Progenitor cell of endocrine pancreas (in vitro differentiated cells): ENCODE measurements at places on chromosomes 5 and 9.

DNA sequence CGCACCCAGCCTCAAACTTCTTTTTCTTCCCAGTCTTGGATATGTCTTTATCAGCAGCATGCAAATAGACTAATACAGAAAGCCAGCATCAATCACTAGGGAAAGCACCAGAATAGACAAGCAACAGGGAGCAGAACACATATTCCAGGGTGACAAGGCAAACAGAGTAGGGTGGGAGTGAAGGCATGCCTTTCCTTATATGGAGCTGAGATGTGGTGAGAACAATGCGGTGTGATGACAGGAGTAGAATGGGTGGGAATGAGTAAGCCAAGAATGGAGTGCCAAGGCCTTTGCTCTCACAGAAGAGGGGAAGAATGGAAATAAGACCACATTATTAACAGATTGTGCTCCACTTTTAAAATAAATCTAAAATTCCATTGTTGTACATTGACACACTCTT is 115.6 kb downstream of the CETN3 start:
- DNase-seq, result no peak

- no peak for DNase-seq
These were observed 17.8 kb downstream of the SNX24 start for GRCh38 chr5:122863240-122863639.

DNA sequence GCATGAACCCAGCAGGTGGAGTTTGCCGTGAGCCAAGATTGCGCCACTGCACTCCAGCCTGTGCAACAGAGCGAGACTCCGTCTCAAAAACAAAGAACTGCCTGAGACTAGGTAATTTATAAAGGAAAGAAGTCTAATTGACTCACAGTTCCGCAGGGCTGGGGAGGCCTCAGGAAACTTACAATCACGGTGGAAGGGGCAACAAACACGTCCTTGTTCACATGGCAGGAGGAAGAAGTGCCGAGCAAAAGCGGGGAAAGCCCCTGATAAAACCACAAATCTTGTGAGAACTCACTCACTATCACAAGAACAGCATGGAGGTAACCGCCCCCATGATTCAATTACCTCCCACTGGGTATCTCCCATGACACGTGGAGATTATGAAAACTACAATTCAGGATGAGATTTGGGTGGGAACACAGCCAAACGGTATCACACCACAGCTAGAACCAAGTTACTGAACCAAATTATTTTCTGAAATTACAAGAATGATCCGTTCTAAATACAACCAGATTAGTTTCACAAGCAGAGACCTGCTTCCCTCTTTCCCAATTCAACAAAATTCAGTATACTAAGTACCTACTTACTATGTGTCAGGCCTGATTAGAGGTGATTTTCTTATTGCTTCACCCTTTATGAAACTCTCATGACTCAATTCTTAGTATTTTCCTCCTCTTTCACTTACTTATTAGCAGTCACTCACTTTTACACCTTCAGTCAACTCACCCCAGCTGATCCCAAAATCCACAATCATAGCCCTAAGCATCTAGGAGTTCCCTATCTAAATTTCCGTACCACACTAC is 8.4 kb downstream of the UBTD2 start:
- DNase-seq, result no peak

DNA sequence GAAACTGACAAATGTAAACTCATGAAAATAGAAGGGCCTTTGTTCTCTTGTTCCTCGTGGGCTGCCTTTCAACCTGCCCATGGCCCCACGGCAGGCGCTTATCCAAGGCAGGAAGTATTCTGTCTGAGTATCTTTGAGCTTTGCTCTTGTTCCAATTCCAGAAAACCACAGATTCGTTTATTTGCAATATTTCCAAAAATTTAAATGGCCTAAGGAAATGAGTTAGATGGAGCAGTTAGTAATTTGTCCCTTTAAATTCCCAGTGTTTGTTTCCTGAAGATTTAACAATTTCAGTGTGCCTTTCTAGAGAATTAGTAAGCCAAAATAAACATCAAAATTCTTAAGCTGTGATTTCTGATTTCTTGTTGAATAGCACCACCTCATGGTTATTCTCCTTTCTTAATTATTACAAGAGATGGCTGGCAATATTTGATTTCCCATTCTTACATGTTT is 299.4 kb upstream of the RASA1 start:
- DNase-seq, result no peak

DNA sequence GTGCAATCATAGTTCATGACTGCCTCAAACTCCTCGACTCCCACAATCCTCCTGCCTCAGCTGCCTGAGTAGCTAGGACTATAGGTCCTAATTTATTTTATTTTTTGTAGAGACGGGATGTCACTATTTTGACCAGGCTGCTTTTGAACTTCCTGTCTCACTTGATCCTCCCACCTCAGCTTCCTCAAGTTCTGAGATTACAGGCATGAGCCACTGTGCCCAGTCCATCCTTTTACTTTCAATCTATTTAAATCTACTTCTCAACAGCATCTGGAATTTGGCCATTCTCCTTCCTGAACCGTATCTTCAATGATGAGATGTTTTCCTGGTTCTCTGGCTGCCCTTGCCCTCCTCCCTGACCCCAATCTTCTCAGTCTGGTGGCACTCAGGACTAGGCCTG is 12.2 kb upstream of the GRIN1 start:
- DNase-seq, result no peak

GRCh38 chr5:56596155-56596554 is 219.2 kb upstream of the MAP3K1 start:
- DNase-seq, result no peak

GRCh38 chr5:141260458-141261237 is 15.5 kb downstream of the PCDHB15 start:
- DNase-seq, result no peak

- no peak for DNase-seq
These were observed 317.0 kb downstream of the TMEM161B start for GRCh38 chr5:87951661-87952060.

DNA sequence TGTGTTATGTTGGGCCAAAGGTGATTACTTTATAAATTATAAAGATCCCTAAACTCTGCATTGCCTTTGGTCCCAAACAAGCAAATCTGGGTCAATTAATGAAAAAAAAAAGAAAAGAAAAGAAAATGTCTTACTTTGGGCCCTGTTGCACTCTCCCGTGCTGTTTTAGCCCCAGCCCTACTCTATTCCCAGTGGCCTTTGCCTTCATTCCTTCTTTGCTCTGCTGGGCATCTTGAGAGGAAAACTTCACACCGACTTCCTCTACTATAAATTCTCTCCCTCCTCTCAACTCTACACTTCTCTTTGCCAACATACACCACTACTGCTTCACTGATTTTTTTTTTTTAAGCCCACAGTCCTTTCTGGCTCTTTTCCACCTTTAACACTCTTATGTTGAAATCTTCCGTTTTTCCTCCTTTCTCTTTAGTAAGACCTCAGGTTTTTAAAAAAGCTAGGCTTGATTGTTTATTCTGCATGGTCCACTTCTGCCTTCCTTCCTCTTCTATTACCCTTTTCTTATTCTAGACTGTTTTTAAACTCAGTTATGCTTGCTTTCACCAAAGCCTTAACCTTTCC is 4.5 kb upstream of the MSMP start:
- DNase-seq, result no peak

- DNase-seq, result no peak
These were observed 97.8 kb upstream of the HAND1 start for GRCh38 chr5:154575546-154576428.

- DNase-seq, result no peak
These were observed 1236.6 kb downstream of the MAT2B start for GRCh38 chr5:164742025-164742424.

DNA sequence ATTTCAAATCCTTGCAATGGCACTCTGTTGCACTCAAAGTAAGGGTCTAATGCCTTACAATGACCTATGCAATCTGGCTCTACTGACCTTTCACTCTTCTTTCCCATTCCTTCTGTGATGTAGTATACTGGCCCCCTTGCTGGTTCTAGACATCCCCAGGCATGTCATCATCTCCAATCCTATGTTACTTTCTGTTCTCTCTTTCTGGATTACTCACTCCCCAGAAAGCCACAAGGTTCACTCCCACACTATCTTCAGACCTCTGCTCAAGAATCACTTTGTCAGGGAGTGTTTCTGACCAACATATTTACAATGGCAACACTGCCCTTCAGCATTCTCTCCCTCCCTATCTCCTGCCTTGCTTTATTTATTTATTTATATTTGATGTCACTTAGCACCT is 802.2 kb upstream of the WWC1 start:
- no peak for DNase-seq

DNA sequence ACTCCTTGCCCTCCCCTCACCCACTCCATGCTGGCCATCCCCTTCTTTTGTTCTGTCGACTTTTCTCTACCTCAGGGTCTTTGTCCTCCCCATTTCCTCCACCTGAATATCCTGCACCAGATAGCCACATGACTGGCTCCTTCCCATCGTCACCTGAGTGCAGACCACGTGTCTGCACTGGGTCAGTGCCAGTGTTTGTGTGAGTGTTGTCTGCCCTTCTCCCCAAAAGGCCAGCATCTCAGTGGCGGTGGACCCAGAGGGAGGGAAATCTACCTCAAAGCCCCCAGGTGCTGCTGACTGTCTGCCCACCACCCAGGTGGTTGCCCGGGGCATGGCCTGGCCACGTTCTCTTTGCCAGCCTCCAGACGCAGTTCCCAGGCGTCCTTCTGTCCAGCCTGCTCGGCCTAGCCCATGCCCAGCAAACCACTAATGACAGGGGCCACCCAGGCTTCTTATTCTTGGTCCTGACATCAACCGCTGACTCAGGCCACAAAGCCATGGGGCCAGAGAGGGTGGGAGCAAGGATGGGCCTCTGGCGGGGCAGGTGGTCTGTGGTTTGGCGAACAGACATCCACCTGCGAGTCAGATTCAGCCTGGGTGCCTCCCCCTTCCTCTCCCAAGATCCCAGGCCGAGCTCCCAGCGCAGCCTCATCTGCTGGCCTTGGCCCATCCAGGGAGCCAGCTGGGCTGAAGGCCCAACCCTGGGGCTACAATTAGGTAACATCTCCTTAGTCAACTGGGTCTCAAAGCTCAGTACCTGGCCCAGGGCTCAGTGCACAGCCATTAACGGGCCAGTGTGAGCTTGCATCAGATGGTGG is 5.5 kb upstream of the NINJ1 start:
- DNase-seq, result no peak

GRCh38 chr5:54470128-54470527 is 14.6 kb downstream of the HSPB3 start:
- no peak for DNase-seq

DNA sequence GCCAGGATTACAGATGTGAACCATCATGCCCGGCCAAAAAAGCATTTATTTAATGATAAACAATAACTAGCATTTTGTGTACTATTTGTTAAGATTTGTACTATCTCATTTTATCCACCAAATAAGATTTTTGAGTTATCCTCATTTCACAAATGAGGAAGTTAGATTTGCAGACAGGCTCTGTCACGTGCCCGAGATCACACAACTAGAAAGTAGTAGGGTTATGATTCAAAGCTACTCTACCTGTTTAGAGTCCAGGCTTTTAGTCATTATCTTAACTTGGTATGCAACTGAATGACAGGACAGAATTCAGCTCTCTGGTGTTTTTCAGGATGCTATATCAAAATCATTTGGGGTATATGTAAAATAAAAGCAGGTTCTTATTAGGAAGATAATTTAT is 20.5 kb downstream of the RANBP17 start:
- DNase-seq, result no peak

GRCh38 chr5:53478411-53479044 is 1.9 kb upstream of the FST start:
- DNase-seq, result no peak

DNA sequence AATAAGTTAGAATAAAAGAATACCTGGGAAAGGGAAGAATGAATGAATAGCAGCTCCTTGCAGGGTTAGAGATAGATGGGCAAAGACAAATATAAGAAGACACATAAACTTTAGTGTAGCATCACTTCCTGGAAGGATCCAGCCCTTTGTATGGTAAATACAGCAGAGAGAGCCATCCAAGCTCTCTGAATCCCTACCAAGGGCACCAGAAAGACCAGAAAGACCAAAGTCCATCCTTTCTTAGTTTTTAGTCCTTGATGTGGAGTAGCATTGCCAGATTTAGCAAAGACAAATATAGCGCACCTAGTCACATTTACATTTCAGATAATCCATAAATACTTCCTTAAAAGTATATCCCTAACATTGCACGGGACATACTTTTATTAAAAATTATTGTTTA is 56.1 kb upstream of the C9orf72 start:
- DNase-seq, result no peak

DNA sequence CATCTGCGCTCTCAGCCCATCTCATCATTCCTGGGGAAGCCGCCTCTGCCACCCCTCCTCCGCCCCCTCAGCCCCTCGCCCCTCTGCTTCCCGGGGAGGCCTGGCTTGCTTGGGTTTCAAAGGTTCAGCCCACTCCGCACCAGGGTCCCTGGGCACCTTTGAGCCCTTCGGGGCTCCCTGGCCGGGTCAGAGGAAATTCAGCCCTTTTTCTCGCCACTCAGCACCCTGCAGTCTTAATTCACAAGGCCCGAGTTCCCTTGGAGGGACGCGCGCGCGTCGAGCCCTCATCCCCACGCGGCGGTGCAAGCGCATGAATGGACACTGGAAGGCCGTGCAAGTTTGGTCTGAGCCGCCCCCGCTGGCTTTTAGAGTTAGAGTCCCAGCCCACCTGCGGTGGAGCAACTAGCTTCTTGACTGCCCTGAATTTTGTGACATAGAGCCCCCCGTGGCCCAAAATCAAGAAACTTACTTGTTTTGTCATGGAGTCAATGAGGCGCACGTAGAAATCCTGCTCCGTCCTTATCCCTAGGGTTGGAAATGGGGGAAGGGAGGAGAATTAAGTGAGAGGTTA is 4.5 kb downstream of the EBF1 start:
- DNase-seq, result no peak
